ENCODE measurements at places on chromosomes 3 and 15.

DNA sequence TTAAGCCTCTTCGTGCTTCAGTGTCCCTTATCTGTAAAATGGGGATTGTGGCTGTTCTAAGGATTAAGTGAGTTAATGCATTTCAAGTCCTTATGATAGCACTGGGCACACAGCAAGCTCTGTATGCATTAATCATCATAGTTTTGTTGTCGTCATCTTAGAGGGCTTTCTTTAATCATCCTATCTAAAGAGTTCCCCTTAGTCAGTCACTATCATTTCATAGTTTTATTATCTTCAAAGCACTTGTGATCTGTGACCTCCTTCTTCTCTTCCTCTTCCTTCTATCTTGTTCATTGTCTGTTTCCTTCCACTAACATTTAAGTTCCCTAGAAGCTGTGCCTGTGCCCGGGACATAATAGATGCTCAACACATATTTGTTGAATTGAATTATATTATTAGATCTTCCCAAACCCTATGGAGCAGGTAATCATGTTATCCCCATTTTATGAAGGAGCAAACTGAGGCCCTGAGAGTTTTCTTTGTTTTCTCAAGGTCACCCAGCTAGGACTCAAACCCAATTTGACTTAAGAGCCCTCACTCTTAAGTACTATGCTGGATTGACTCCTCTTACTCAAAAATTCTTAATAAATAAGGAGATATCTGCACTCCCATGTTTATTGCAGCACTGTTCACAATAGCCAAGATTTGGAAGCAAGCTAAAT lies 24.1 kb downstream of the DUOX2 start:
- DNase-seq: no peak

- peak; percentile 67 for DNase-seq
These were observed 20.2 kb downstream of the HDAC11 start for GRCh38 chr3:13500133-13500885.

DNA sequence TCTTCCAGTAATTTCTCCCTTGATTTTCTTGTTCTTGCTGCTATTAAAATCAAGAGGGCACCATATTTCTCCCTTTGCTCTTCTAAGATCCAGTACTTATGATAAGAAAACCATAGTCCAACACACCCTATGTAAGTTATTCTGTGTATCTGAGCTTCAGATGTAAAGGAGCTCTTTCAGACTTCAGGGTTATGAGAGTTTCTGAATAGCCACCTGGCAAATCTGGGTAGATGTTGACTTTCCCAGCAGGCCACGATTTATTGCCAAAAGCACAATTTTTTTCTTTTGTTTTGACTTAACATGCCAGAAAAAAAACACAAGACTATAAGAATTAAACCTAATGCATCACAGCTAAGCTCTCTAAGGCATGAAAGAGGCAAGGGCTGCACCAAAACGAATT lies 1045.0 kb downstream of the FHIT start:
- no peak for DNase-seq

- no peak for DNase-seq
These were observed 40.9 kb downstream of the SNX4 start for GRCh38 chr3:125479091-125479490.

DNA sequence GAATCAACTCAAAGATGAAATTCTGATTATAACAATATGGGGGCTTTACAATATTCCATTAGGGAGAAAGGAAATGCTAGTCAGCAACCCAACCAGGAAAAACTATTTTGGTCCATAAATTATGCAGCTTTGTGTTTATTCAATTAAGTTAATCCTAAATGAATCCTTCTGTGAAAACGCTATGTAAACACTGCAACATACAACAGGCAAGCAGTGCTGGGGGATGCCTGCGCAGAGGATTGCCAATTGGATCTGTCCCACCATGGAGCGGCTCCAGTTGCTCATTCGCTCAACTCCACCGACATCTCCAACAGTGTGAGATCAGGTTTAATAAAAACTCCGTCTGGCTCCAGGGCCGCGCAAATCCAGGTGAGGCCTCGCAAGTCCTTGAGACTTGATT lies 290.5 kb upstream of the VEPH1 start:
- DNase-seq: no peak

GRCh38 chr15:45242289-45242688 lies 9.7 kb upstream of the SLC28A2 start:
- DNase-seq: no peak

- DNase-seq: no peak
These were observed 98.1 kb downstream of the XXYLT1 start for GRCh38 chr3:195172896-195173295.

GRCh38 chr3:106135451-106136160 lies 266.8 kb upstream of the CBLB start:
- DNase-seq: no peak

- DNase-seq: no peak
These were observed 167.9 kb downstream of the PDE8A start for GRCh38 chr15:85149465-85150129.

GRCh38 chr3:24156466-24156865 lies 211.4 kb downstream of the NR1D2 start:
- DNase-seq: no peak

GRCh38 chr3:48594417-48595049 lies 596 bp downstream of the COL7A1 start:
- peak; percentile 74 for DNase-seq

DNA sequence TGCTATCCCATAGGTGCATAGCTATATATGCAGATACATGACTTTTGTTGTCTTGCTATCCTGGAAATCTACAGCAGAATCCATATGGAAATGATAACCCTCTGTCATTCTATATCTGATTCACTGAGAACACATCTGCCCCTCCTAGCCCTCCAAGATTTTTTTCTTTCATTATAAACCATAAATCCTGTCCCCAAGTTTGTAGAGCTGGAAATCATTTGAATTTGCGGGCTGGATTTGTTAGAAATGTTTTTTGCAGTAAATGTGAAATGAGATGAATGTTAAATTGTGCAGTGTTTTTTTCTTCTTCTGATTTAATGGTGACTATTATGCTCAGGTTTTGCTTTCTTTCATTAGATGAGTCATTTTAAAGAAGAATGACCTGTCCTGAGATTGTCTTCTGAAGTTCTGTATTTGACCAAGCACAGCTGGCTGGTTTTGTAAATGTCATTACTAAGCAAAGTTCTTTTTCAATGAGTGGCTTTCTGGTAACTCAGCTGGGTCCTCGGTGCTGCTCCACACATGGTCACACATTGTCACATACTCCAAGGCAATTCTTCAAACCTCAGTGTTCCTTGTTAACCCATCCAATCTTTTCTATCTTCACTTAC lies 25.3 kb upstream of the ABHD17C start:
- DNase-seq: no peak

DNA sequence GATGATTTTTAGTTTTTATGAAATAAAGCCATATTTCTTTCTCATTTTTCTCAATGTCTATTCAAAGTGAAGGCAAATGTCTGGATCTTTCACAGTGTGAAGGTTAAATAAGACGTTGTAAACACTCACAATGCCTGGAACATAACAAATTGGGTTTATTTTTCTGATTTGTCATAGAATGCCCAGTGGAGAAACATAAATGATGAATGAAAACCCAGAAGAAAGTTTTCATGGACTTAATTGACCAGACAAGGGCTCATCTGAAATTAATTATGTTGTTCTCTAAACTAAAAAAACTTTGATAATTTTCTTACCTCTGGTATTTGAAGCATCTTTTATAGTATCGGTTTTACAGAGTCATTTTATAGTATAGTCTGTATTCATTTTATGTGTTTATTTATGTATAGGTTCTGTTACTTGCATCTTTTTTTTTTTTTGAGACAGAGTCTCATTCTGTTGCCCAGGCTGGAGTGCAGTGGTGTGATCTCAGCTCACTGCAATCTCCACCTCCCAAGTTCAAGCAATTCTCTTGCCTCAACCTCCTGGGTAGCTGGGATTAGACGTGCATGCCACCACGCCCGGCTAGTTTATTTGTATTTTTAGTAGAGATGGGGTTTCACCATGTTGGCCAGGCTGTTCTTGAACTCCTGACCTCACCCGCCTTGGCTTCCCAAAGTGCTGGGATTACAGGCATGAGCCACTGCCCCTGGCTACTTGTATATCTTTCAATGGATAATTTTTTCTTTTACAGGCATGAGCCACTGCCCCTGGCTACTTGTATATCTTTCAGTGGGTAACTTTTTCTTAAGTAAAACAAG lies 15.1 kb upstream of the BNIP2 start:
- no peak for DNase-seq

GRCh38 chr15:88391700-88392099 lies 75.5 kb downstream of the MRPL46 start:
- DNase-seq: no peak

GRCh38 chr15:73130830-73131229 lies 78.6 kb downstream of the NEO1 start:
- DNase-seq: no peak

GRCh38 chr3:190059242-190059590 lies 61.5 kb downstream of the P3H2 start:
- DNase-seq: no peak

GRCh38 chr3:36447061-36447460 lies 66.8 kb downstream of the STAC start:
- no peak for DNase-seq

GRCh38 chr3:181943285-181943684 lies 231.6 kb downstream of the SOX2 start:
- DNase-seq: no peak

- DNase-seq: no peak
These were observed 80.7 kb upstream of the TBL1XR1 start for GRCh38 chr3:177278016-177278415.

DNA sequence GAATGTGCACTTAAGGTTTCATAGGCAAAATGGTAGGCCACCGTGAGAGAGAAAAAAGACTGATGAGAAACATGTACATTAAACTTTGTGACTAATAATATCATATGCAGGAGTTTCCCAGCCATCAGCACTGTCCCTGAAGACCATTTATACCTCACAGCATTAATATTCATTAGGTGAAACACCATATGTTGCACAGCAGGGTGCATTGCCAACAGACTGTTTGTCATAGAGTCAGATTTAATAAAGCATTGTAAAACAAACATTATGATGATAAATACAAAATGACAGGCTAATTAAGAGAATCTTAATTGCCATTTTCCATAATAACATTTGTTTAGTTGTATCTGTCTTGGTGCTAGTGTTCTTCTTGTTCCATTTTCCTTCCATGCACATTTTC lies 578.3 kb downstream of the EPHA3 start:
- no peak for DNase-seq

DNA sequence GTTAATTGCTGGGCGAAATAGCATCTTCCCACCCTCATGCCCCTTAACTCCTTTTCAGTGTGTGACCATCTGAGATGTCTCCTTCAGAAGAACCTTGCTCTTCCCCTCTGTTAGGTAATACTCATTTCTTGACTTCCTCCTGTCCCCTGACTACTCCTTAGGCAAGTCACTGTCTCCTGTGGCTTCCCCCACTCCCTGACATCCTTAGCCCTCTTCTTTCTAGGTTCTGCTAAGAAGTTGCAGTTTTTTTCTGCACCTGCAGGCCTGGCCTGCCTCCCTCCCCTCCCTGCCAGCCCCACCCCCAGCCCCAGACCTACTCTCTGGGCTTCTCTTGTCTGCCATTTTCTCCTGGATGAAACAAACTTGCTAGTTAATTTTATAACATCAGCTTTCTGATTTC lies 15.2 kb upstream of the EID1 start:
- DNase-seq: no peak

DNA sequence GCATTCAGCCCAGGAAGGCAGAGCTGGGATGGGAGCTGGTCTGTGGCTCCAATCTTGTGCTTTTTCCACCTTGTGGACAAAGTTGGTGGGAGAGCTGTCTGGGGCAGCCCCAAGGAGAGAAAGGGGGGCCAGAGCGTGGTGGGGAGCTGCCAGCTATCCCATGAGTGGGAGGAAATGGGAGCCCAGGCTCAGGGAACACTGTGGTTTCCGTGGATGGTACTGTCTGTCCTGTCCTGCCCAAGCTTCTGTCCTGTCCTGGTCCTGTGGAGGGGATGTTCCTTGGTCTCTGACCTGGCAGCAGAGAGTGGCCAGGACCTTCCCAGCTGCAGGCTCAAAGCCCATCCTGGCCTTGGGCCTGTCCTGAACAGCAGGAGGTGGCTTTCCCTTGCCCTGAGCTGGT lies 72.6 kb upstream of the SEC13 start:
- DNase-seq: no peak

DNA sequence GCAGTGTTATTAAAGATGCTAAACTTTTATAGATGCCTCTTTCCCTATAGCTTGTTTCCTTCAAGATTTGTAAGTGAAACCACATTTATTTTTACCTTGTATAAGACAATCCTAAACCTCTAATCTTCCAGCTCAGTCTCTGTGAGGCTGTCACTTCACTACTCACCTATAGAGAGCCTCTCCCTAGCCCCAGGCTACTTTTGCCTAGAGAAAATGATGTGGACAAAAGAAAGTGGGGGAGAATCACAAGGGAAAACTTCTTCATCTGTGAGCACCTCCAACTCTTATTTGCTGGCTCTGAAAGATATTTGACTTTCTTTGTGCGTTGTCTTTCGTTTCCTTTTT lies 74.9 kb upstream of the SCN5A start:
- DNase-seq: no peak

DNA sequence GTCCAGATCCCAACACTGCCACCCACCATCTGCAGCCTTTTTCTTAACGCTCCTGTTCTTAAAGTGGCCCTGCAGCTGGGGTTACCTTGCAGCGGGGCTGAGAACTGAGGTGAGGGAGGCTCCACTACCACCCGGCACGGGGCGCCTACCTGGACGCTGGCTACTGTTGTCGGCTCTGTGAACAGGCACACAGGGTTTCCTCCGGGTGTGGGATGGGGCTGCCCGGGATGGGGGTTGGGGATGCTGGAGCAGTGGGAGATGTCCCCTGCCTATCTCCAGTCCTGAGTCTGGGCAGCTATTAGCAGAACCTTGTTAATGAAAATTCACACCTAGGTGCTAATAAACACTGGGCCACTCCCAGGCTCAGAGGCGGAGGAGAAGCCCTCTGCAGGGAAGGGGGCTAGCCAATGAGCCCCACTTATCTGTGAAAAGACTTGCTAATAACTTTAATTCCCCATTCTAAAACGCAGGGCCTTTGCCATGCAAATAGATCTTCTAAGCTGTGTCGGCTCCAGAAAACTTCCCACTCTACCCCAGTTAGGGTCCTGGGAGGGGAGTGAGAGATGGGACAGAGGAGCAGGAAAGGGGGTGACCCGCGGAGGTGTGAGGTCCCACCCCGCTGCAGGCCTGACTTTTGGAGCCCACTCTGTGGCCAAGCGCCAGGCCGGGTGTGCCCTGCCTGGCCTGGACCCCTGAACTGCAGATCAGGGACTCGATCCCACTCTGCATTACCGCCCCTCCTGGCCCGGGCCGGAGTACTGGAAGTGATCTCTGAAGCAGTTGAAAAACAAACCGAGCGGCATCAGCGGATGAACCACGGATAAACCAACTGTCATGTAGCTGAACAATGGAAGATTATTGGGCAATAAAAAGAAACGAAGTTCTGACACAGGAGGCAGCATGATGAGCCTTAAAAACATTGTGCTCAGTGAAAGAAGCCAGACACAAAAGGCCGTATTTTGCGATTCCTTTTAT lies 3.1 kb downstream of the MESP1 start:
- DNase-seq: peak; percentile 72

- no peak for DNase-seq
These were observed at the start of gene C3orf20 for GRCh38 chr3:14674841-14675240. Gene C3orf20 (plus strand): TSS chr3:14675141. CDS start chr3:14682714, 7,573 bp downstream.

All from ELF-1 (cell line).